Calu3 (cell line): ENCODE measurements at places on chromosomes 6 and 20.

DNA sequence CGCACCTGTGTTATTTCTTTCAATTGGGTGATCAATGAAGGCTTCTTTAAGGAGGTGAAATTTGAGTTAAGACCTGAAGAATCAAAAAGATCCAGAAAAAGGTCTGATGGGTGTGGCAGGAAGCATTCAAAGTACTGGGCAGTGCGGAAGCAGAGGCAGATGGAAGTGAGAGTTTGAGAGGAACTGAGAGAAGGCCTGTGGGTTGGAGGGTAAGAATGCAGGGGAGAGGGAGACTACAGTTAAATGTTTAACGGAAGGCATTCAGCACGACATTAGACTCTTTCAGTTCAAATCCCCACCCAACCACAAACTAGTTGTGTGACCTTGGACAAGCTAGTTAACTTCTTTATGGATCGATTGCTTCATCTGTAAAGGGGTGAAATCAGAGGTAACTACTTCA, 50.5 kb upstream of the GCM1 start:
- no peaks in the 10 kb centered on the region for H3K27me3 ChIP-seq
- DNase-seq = no peak
- H3K4me3 ChIP-seq = no peak overlapping the region

DNA sequence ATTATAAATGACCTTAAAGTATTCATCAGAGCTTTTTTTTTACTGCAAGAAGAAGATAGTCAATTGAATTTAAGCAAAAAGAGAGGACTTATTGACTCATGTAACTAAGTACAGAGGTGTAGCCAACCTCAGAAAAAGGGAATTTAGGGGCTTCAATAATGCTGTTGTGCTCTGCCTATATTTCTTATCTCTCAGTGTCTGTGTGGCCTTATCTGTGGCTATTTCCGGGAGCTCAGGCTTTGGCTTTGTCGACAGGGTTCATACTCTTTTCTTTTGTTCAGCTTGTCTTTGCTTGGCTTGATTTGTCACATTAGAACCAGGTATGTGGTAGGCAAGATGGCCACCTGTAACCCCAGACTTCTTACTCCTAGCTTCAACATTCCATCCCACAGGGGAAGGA, 38.6 kb upstream of the FABP7 start:
- no peak overlapping the region for H3K4me3 ChIP-seq
- DNase-seq = no peak
- no peak overlapping the region for H3K27ac ChIP-seq
- no peaks in the 10 kb centered on the region for H3K36me3 ChIP-seq

DNA sequence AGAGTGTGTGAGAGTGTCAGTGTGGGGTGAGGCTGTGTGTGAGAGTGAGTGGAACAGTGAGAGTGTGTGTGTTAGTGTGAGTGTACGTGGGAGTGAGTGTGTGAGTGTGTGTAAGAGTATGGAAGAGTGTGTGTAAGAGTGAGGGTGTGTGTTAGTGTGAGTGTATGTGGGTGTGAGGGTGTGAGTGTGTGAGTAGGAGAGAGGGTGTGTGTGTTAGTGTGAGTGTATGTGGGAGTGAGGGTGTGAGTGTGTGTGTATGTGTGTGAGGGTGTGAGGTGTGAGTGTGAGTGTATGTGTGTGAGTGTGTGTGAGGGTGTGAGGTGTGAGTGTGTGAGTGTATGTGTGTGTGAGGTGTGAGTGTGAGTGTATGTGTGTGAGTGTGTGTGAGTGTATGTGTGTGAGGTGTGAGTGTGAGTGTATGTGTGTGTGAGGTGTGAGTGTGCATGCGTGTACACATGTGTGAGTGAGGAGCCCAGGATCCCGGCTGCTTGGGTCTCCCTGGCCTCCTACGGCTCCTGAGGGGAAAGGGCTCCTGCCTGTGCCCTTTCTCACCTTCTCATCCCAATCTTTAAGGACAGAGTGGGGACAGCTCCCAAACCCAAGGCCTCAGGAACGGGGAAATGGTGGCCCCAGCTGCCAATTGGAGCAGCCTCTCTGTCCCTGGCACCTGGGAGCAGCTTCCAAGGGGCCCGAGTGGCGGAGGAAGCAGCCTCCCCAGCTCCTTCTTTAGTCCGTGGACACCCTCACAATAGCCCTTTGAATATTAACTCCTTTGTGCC, 100.2 kb downstream of the PSMB1 start:
- no peaks in the 10 kb centered on the region for H3K36me3 ChIP-seq
- H3K27me3 ChIP-seq = peaks cover 16% of the 10 kb centered on the region
- DNase-seq = no peak
- no peak overlapping the region for H3K4me3 ChIP-seq
- no peaks in the 10 kb centered on the region for H3K4me1 ChIP-seq

DNA sequence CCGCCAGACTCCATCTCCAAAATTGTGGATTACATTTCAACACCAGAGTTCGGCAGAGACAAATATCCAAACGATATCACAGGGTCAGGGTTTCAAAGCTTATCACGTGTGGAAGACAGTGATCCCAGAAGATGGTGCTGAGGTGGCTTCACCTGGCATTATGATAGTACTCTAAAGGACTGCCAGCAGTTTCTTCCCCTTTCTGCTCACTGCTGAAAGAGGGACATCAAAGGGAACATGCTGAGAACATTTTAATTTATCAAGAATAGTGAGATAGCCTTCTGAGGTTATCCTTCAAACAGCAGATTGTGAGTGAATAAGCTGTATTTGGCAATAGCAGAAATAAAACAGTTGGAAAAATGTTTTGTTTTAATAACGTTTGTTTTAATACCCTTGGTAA, 79.7 kb downstream of the FIG4 start:
- H3K36me3 ChIP-seq = peaks cover 5% of the 10 kb centered on the region
- DNase-seq = no peak
- no peak overlapping the region for H3K27ac ChIP-seq
- peaks cover 24% of the 10 kb centered on the region for H3K4me1 ChIP-seq
- H3K4me3 ChIP-seq = no peak overlapping the region
- no peaks in the 10 kb centered on the region for H3K27me3 ChIP-seq

- H3K36me3 ChIP-seq = peaks cover 20% of the 10 kb centered on the region
- H3K27me3 ChIP-seq = no peaks in the 10 kb centered on the region
- peak; percentile 5 for DNase-seq
- H3K4me1 ChIP-seq = peaks cover 6% of the 10 kb centered on the region
Measured at GRCh38 chr6:3119040-3119723, 671 bp downstream of the BPHL start.

DNA sequence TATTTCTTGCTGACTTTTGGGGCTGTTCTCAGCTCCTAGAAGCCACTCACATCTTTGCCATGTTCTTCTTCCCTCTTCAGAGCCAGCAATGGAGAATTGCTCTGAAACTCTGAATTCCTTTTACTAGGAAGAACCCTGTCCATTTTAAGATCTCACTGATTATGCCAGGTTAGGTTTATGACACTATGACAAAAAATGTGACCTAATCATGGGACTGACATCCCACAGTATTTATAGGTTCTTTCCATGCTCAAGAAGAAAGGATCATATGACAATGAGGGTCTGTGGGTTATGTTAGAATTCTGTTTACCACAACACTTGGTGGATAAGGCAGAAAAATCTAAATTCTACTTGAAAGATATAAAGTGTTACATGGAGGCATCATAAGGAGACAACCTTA, 263.3 kb upstream of the CITED2 start:
- no peak overlapping the region for H3K4me3 ChIP-seq
- no peaks in the 10 kb centered on the region for H3K27me3 ChIP-seq
- H3K4me1 ChIP-seq = no peaks in the 10 kb centered on the region

GRCh38 chr6:135179372-135179771, 1.7 kb upstream of the MYB start:
- no peaks in the 10 kb centered on the region for H3K27me3 ChIP-seq
- peaks cover 27% of the 10 kb centered on the region for H3K36me3 ChIP-seq
- H3K27ac ChIP-seq = no peak overlapping the region
- no peaks in the 10 kb centered on the region for H3K4me1 ChIP-seq
- no peak for DNase-seq

DNA sequence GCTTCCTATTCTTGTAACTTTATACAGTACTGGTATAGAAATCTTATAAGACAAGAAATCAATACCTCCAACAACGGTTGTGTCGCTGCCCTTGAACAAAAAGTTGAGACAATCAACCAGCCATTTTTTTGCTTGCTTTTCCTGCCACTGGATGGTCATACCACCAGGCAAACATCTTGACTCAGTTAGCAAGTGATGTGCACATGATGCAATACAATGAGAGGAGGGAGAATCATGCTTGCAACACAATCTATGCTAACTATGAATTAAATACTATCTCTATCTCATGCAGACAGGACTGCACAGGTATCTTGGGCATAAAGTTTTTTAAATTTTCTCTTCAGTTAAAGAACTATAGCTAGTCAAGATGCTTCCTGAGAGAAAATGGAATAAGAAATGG, 877.7 kb upstream of the CITED2 start:
- H3K36me3 ChIP-seq = no peaks in the 10 kb centered on the region
- no peak overlapping the region for H3K4me3 ChIP-seq
- no peak for DNase-seq
- H3K4me1 ChIP-seq = no peaks in the 10 kb centered on the region
- H3K27ac ChIP-seq = no peak overlapping the region

DNA sequence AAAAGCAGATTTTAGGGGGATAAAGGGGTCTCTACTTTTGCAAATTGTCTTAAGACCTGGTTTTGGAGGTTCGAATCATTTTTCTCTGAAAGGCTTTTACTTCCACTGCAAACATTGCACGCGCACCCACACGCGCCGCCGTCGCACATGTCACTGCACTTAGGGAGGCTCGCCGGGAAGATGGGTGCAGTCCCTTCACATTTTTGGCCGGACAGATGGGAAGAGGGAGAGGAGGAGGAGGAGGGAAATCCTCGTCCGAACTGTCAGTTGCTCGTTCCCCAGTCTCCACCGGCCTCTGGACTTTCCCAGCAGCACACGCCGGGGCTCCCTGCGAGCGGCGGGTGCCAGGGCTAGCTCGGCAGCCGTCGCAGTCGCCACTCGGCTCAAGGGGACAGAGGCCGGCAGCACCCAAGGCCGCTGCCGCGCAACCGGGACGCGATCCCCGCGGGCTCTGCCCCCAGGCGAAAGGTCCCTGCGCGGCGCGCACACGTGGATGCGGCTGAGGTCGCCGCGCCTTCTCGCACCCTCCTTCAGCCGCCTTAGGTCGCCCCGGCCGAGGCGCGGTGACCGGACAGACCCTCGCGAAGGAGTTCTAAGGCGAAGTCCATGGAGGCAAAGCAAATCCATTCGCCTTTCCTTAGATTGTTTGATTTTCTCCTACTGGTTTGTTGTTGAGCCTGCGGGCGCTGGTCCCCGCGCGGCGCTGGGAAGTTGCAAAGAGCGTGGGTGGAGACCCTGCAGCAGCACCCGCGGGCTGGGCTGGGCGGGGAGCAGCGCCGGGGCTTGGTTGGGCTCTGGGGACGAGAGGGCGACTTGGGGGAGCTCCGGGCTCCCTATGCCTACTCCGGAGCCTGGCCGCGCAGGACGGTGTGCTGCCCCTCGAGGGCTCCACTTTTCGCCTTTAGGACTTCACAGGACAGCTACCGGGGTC, 1.2 kb downstream of the MYB start:
- peak; percentile 10 for DNase-seq
- H3K4me3 ChIP-seq = peak overlapping the region; percentile 84

DNA sequence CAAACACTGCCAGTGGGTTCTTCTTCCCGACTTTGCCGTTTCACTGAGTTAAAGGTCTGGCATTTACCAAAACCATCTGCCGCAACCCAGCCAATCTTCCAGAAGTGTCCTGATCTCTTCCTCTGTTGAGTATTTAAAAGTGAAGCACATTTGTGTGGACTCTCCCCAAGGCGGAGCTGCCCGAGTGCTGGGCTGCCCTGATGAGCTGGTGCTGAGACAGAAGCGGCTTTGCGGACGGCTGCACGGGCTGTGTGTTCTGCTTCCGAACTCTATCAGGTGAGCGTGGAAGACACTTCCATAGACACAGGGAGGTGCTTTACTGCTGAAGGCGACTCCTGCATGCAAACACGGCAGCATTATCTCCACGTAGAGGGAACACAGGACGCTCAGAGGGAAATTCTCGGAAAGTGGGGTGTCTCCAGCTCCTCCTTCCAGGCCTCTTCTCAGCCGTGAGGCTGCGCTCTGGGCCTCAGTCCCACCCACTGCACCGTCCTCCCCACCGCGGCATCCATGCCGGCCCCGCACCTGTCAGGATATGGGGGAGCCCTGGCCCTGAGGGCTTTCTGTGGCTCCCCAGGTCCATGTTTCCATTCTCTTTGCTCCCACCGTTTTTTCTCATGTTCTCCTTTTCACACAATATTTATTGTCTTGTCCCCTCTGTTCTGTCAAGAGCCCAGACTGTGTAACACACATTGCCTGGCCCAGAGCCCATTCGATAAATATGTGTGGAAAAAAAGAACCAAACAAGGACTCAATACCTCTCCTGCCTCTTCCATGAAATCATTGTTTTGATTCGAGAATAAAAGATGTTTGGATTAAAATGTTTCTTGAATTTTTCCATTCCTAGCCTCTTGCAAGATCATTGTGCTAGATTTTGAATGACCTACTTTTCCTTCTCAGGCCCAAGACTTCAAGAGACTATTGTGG, 205.1 kb downstream of the DLL1 start:
- peaks cover 11% of the 10 kb centered on the region for H3K4me1 ChIP-seq
- H3K27ac ChIP-seq = no peak overlapping the region
- no peak for DNase-seq
- no peak overlapping the region for H3K4me3 ChIP-seq
- peaks cover 30% of the 10 kb centered on the region for H3K27me3 ChIP-seq
- H3K36me3 ChIP-seq = no peaks in the 10 kb centered on the region

DNA sequence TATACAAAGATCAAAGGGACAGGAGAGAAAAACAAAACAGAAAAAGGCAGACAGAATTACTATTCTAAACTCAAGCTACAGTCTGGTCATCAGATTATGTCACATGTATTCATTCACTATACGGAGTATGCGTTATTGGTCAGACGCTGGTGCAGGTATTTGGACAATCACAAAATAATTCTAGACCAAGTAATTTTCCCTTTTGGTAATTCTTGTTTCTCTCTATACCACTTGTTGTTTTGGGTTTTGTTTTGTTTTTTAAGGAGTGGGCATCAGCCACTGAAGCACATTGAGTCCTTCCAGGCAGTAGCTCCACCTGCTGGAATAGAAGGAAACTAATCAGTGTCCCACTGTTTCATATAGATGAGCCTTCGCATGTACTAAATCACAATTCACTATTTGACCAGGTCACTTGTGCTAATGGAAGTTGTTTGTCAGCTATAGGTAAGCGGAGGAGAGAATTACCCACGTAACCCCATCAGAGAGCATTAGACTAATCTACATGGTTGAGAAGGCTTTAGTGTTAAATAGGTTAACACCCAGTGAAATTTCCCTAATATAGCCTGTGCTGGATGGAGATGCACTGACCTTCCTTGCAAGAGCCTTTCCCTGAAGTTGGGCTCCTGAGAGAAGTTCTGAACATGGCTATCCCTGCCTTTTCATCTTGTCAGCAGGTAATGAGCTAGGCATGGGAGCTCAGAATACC, 77.9 kb downstream of the TNFAIP3 start:
- no peaks in the 10 kb centered on the region for H3K27me3 ChIP-seq
- DNase-seq = no peak
- no peak overlapping the region for H3K27ac ChIP-seq
- no peak overlapping the region for H3K4me3 ChIP-seq
- H3K4me1 ChIP-seq = no peaks in the 10 kb centered on the region
- no peaks in the 10 kb centered on the region for H3K36me3 ChIP-seq
